Activated T-cell treated with anti-CD3 and anti-CD28 coated beads, Interleukin-2, amount 50 U/mL, for 1 hour (primary cell): ENCODE measurements at places on chromosomes 13 and 19.

DNA sequence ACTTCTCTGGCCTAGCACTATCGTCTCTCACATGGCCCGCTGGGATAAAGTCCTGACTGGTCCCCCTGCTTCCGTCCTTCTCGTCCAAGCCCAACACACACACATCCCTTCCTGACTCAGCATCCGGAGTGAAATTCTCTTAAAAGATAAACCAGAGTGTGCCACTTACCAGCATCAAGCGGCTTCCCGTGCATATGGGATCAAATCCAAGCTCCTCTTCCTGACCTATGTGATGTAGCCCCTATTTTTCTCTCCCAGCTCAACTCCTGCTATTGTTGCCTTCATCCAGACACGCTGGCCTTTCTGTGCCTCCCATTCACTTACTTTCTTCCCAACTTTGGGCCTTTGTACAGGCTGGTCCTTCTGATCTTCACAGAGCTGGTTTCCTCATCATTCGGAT, 530.4 kb downstream of the DIAPH3 start:
- DNase-seq: no peak

GRCh38 chr19:46859637-46860124, 1.1 kb upstream of the ARHGAP35 start:
- no peak for DNase-seq

- no peak for DNase-seq
Observed at GRCh38 chr13:112711528-112712265, 21.9 kb downstream of the ATP11A start.

- peak; percentile 71 for DNase-seq
Observed at GRCh38 chr19:41939861-41940730, 11.8 kb upstream of the ERFL start.

DNA sequence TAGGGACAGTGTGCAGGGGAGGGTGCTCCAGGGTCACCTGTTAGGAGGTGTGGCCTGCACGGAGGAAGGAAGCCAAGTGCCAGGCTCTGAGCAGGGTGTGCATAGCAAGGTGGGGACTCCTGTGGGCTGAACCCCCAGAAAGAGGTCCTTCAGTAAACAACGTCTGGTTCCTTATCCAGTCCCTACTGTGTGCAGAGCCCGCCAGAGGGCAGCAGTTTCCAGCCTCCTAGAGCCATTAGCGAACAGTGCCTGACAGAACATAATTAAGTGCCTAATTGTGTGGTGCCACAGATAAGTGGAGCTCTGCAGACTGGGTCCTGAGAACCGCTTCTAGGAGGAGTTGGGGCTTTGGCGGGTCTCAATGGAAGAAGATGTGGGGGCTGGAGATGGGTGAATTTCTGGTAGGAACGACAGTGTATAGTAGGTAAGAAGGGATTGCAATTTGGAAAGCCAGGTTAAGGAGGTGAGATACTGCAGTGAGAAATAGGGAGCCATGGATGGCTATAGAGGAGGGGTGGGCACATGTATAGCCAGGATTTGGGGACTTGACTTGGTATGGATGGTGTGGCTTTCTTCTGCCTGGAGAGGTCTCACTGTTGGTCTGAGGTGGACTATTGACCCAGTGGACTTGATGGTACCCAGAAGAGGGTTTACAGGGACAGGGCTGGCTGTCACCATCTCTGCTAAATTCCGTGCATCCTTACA, 323.1 kb downstream of the ZNF536 start:
- no peak for DNase-seq

DNA sequence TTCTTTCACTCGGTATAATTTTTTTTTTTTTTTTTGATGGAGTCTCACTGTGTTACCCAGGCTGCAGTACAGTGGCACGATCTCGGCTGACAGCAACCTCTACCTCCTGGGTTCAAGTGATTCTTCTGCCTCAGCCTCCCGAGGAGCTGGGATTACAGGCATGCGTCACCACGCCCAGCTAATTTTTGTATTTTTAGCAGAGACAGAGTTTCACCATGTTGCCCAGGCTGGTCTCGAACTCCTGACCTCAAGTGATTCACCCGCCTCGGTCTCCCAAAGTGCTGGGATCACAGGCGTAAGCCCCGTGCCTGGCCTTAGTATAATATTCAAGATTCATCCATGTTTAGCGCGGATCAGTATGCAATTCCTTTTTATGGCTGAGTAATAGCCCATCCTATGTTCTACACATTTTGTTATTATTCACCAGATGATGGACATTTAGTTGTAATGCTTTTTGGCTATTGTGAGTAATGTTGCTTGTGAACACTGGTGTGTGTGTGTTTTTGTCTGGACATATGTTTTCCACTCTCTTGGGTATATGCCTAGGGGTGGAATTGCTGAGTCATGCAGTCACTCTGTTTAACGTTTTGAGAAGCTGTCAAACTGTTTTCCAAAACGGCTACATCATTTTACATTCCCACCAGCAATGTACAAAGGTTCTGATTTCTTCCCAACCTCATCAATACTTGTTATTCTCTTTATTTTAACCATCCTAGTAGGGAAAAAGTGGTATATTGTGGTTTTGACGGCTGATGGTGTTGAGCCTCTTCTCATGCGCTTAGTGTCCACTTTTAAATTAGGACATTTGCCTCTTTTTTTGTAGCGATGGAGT, 22.9 kb downstream of the PLEKHF1 start:
- no peak for DNase-seq

GRCh38 chr13:86313421-86313820, 514.2 kb upstream of the SLITRK6 start:
- DNase-seq: no peak

DNA sequence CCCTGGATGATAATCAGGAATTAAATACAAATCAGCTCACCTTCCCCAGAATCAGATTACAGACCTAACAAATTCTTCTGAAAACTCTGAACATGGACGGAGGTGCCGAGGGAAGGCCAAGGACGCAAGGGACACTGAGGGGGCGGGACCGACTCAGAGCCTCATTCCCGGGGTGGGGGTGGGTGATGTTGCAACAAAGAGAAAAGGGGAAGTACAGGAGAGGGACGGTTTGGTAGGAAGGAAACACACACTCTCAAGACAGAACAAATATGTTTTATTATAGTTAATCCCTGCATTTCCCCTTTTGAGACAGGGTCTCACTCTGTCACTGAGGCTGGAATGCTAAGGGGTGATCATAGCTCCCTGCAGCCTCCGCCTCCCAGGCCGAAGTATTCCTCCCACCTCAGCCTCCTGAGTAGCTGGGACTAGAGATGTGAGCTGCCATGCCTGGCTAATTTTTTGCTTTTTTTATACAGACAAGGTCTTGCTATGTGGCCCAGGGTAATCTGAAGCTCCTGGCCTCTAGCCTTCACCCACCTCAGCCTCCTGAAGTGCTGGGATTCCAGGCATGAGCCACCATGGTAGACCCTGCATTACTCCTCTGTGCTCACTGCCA, 786 bp upstream of the LILRA2 start:
- DNase-seq: no peak

DNA sequence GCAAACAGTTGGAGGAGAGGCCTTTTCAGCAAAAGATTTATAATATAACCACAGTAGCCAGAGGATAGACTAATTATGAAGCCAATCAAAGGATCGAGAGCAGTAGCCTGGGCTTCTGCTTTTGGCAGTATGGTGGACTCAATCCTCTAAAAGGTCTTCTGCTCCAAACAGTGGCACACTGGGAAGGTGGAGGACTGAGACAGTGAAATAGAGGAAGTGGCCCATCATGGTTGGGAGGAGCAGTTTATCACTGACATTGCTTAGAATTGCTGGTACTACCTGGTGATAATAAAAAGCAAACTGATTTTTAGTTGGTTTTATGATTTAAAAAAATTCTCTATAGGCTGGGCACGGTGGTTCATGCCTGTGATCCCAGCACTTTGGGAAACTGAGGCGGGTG, 20.9 kb upstream of the PLAUR start:
- DNase-seq: no peak

- DNase-seq: peak; percentile 43
Observed at GRCh38 chr19:53158119-53158656, 665 bp downstream of the ZNF347 start.

- no peak for DNase-seq
Observed at GRCh38 chr13:60756306-60756705, 359.3 kb downstream of the TDRD3 start.

DNA sequence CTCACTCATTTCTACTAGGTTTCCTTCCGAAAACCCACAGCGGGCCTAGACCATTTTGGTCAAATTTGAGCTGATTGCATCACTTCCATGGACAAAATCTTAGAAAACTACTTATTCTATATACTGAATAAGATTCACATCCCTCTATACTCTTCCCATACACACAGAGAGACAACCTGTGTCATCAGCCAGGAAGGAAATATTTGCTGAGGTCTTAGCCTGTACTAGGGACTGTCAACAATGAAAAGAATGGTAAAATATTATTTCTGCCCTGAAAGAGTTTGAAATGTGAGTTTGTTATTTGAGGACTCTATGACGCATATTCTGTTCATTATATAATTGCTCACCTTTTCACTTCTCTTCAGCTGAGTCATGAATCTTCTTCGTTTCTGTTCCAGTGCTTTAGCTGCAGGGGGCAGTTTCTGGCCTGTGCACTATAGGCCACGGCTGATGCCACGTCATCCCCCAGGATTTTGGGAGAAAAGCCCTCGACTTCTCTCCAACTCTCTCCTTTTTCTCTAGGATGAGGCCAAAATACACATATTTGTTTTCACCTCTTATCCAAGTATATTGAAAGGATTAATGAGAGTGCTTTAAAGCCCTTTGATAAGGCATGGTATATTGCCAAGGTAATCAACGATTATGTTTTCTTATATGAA, 47.7 kb downstream of the GSX1 start:
- no peak for DNase-seq

DNA sequence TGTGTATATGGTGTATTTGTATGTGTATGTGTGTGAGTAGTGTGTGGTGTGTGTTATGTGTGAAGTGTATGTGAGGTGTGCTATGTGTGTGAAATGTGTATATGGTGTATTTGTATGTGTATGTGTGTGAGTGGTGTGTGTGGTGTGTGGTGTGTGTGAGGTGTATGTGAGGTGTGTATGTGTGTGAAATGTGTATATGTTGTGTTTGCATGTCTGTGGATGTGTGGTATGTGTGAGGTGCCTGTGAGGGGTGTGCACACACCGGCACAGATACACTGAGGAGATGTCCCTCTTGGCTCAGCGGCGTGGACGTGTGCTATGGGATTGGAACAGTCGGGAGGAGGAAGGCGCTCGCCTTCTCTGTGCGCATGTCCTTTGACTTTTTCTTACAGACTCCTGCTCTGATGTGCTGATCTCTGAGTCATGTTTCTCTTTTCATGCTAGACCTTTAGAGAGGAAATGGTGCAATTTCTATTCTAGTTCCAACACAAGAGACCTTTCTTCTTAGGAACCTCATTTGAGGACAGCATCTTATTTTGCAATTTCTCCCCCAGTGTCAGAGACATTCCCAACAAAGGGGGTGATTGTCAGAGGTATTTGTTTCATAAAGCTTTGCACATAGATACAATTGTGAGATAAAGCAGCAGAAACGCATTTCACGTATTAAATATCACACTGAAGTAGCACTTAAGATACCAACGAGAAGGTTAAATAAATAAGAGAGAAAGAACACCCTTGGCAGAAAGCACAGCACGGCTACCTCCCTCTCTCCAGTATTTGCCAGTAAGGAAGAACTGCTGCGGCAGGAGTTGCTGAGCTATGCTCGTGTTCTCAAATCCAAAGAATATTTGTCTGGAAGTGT, 11.3 kb upstream of the TNFRSF19 start:
- no peak for DNase-seq

- DNase-seq: no peak
Observed at GRCh38 chr19:31408460-31409124, 59.4 kb upstream of the TSHZ3 start.

- no peak for DNase-seq
Observed at GRCh38 chr13:40809471-40809870, 20.1 kb downstream of the SLC25A15 start.

GRCh38 chr19:13262450-13262849, 112.2 kb downstream of the IER2 start:
- DNase-seq: no peak

DNA sequence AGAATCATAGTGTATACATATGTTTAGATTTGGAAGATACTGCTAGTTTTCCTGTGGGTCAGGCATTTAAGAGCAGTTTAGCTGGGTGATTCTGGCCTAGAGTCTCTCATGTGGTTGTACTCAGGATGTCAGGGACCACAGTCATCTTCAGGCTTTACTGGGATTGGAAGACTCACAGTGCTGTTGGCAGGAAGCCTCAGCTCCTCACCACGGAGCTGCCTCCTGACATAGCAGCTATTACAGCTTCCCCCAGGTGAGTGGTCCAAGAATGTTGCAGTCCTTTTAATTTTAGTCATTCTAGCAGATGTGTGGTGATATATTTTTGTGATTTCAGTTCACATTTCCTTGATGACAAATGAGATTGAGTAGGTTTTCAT, 16.9 kb upstream of the GPR18 start:
- DNase-seq: no peak

GRCh38 chr13:114025405-114025713, 51.5 kb upstream of the C13orf46 start:
- DNase-seq: no peak

GRCh38 chr19:33771384-33772101, 25.1 kb upstream of the KCTD15 start:
- peak; percentile 68 for DNase-seq

GRCh38 chr19:36009220-36009619, 607 bp upstream of the SYNE4 start:
- peak; percentile 55 for DNase-seq

DNA sequence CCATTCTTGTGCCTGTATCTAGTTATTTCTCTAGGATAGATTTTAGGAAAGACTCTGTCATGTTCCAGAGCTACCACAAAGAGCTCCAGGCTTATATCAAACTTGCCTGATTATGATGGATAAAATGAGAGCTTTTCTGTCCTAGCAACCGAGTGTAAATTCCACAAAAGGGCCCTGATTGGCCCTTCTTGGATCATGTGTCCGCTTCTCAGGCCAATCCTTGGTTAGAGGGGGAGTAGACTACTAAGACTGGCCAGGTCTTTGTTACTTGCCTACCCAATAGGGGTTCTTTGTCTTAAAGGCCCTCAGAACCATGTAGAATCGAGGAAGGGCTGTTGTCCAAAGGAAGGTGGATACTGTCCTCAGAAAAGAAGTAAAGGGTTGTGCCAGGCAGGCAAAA, 2.4 kb downstream of the DHX34 start:
- no peak for DNase-seq

GRCh38 chr13:104553186-104553585, 1487.0 kb upstream of the SLC10A2 start:
- DNase-seq: no peak

GRCh38 chr13:32048816-32049215, 17.2 kb downstream of the FRY start:
- no peak for DNase-seq

DNA sequence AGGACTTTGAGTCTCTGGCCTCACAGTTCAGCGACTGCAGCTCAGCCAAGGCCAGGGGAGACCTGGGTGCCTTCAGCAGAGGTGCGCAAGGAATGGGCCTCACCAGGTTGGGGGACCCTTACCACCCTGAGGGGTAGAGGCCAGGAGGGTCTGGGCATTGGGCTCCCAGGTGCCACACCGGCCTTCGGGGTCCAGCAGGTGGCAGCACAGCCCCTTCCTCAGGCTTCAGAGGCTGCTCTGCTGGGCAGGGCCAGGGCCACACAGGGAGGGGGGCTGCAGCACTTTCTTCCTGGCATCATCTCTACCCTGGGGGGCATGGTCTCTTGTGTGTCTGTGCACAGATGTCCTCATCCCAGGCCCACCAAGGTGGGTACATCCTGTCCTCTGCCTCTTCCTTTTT, 12.9 kb downstream of the PIN1 start:
- DNase-seq: peak; percentile 63
